Stimulated activated CD8-positive, alpha-beta memory T cell treated with anti-CD3 and anti-CD28 coated beads, Interleukin-2, amount 100 ng/mL, for 1 hour (primary cell): ENCODE measurements at places on chromosomes 1 and 21.
A peak's percentile ranks its signal among the peaks of the same experiment; 100 is the strongest.

GRCh38 chr1:218366322-218367052 is 21.4 kb downstream of the TGFB2 start:
- DNase-seq: no peak

DNA sequence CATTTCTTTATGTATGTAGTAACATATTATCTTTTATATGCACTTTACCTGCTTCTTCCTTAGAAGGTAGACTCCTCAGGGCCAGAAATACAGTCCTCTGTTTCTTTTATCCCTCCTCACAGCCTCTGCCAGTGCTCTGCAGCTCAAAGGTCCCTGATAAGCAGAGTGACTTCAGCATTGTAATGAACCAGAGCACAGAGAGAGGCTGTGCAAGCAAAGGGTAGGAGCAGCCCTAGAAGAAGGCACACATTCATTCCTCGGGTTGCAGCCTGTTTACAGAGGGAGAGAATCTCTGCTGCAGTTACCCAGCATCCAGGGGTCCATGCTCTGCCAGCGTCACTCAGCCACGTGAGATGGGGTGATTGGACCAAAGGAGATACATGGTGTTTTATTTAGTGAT is 101.1 kb downstream of the RHOU start:
- no peak for DNase-seq

- no peak for DNase-seq
Measured at GRCh38 chr1:59597420-59598119, 217.2 kb upstream of the HOOK1 start.

GRCh38 chr1:167670563-167670962 is 40.5 kb downstream of the RCSD1 start:
- DNase-seq: no peak

DNA sequence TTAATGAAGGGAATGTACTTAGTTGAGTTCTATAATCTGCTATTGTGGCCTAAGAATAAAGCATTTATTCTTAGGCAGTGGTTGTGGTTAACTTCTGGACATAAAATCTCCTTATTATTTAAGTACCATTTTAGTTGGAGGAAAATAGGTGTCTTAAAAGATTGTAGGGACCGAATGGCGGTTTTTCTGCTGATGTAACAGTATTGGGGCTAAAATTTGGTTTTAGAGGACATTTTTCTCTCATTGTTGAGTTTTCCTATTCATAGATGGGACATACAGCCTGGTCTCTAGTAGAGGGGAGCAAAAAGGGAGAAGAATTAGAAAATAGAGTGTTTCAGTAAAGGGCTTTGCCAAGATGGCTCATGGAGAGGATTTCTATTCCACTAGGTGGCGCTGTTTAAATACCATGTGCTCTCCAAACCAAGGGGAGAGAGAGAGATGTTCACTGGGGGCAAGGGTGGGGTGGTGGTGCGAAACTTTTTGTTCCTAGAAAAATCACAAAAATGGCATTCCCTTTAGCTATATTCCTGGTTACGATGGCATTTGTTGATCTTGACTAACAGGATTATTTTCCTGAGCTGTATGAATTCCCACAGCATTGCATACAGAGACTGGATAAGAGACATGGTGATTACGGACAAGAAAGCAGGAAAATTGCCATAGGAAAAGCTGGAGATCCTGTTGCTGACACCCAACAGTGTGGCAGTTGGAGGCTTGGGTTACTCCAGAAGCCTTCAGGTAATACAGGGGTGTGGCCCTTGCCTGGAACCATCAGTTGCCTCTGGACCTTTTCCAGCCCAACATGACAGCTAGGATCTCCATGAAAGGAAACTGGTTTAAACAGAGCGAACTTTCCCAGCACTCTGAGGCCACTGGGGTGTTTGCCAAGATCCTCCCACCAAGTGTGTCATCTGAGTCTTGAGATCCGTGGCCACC is 18.2 kb upstream of the FCGR2A start:
- DNase-seq: peak; percentile 7

GRCh38 chr1:25927521-25928265 is 21.5 kb upstream of the STMN1 start:
- DNase-seq: no peak

DNA sequence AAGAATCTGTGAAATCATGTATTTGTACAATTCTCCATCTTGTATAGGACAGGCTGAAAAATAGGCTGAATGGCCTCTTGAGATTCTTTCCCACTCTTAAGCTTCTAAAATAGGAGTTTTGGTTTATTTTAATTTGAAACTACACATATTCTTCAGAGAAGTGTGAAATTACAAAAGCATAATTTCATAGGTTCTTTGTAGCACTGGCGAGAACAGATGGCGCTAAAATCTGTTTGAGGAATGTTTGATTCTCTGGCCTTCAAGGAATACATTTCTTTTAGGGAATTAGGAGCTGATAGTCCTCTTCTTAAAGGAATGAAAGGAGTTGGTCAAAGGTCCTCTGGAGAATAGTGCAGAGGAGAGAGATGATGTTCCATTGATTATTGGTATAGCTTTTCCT is 44.9 kb downstream of the CC2D1B start:
- DNase-seq: no peak

- DNase-seq: no peak
Measured at GRCh38 chr1:152026895-152027294, 9.9 kb downstream of the S100A11 start.

- no peak for DNase-seq
Measured at GRCh38 chr1:31587720-31588423, 11.6 kb downstream of the TINAGL1 start.

- DNase-seq: no peak
Measured at GRCh38 chr1:156104065-156104810, 10.3 kb upstream of the LMNA start.

- DNase-seq: no peak
Measured at GRCh38 chr1:236821091-236821627, 26.1 kb downstream of the MTR start.

DNA sequence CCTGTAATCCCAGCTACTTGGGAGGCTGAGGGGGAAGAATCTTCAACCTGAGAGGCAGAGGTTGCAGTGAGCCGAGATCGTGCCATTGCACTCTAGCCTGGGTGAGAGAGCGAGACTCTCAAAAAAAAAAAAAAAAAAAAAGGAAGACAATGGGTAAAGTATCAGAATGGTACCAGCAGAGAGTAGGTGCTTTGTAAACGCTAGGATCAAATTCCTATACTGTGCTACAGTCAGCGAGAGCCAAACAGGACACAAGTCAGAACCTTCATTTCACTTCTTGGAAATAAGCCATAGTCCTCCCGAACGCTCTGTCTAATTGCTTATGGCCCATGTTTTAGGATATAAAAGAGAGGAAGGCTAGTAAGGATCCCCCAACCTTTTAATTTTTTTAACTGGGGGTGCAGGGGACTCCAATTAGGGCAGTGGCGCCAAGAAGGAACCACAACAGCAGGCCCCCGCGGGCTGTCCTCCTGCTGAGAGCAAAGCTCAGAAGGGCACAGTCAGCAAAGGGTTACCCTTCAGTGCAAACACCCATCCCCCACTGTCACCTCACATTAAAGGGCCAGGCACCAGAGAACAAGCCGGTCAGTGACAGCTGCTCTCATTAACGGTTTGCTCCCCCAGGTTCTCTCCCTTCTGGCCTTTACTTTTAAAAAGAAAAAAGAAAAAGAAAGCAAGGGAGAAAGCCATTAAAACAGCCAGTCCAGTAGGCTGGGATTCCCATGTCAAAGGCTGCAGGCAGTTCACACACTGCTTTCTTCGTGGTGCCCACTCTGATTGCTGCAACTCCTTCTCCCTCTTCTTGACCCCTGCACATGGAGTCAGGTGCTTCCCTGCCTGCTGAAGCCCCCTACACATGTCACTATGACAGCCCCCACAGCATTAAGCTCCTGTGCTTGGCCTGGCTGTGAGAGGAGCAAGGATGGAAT is 69.4 kb downstream of the PLPP3 start:
- DNase-seq: no peak

DNA sequence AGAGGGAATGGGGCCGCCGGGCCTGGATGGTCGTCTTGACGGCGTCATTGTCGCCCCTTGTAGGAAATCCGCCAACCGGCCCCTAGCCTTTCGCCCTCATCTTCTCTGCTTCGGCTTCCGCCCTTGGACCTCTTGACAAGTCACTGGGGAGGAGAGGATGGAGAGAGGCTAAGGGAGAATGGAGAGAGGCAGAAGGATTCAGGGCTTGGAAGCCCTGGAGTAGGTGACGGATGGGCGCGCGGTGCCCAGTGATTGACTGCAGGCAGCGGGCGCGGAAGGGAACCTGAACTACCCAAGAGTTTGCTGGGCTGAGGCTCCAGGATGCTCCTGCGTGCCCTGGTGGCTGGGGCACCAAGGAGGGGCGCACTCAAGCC is 651 bp downstream of the PDE4B start:
- no peak for DNase-seq

DNA sequence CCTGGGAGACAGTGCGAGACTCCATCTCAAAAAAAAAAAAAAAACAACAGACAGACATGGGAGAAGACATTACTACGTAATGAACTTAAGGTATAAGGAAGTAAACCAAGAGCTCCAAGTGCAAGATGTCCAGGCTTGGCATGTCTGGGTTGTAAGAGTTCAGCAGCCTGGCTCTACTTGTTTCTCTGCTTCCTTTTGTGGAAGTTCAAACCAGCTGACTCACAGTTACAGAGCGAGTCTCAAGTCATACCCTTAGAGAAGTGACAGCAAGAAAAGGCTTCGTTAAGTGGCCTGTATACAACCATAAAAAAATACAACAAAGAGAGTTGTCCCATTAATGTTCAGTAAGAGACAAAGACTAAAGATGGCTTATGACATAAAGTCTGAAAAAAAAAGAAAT is 1.3 kb downstream of the RIT1 start:
- DNase-seq: no peak

DNA sequence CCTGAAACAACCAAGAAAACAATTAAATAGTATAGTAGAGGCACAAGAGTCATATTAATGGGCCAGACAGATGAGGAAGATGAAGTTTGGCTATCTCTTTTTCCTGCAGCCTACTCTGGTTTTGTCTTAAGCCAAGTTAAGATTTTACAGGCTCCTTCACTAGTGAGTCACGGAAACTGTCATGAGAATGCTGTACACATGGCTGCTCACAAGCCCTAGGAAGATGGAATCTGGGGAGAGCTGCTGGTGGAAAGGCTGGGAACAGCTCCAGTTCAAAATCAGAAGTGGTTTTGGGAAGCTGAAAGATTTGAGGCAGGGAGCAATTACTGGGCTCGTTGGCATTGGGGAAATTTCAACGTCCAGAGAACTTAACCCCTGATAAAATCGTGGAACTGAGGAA is 46.4 kb upstream of the S1PR1 start:
- no peak for DNase-seq

- no peak for DNase-seq
Measured at GRCh38 chr1:55468142-55468795, 253.1 kb upstream of the USP24 start.

DNA sequence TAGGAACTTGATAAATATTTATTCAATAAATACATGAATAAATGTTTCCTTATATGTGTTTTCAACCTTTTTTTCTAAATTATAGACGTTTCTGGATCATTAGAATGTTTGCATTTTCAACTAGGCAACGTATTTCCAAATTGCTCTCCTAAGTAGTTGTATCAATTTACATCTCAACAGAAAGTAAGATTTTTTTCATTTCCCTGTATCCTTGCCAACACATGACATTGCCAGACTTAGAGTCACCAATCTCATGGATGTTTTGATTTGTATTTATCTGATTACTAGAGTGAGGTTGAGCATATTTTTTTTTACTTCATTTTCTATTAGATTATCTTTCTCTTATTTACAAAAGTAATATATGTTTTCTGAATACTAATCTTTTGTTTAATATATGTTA is 22.2 kb upstream of the SMG7 start:
- no peak for DNase-seq

- no peak for DNase-seq
Measured at GRCh38 chr1:95778217-95778616, 544.2 kb downstream of the RWDD3 start.

GRCh38 chr1:1315435-1315954 is 7.1 kb downstream of the PUSL1 start:
- no peak for DNase-seq

DNA sequence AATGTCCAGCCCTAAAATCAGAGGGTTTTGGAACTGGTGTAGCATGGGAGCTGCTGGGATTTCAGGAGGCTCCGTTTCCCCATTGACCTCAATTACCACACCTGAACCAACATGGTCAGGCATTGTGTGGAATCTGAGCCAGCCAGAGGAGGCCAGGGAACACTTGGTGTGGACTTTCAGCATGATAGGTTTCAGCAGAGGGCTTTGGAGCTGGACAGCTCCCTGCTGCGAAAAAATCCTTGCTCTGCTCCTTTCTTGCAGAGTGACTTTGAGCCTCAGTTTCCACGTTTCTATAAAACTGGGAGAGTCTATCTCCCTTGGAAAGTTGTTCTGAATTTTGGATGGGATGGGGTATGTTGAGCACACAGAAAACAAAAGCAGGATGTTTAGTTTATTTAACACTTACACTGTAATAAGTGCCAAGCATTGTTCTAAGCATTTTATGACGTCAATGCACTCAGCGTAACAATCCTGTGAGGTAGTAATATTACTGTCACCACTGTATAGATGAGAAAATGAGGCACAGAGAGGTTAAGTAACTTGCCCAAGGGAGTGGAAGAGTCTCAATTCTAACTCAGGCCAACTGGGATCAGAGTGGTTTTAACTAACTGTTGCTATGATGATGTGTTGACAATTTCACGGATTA is 168.0 kb downstream of the GRIK3 start:
- DNase-seq: no peak

- peak; percentile 8 for DNase-seq
Measured at GRCh38 chr1:197774466-197775281, 606 bp downstream of the DENND1B start.

DNA sequence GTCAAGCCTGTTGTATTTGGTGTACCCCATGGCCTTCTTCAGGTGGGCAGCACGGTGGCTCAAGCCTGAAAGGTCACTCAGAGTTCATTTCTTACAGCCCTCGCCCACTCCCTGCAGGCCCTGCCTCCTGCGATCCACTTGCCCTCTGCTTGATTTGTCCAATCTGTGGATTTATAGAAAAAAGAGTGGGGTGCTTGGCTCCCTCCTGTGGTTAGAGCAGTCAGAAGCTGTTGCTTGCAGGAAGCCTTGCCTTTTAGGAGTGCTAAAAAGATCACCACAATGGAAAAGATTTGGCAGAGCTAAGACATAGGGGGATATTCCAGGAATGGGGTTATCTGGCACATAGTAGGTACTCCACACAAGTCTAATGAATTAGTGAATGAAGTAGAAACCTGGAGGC is 108.0 kb upstream of the TRABD2B start:
- DNase-seq: no peak

GRCh38 chr1:232611834-232612233 is 18.1 kb downstream of the SIPA1L2 start:
- no peak for DNase-seq

DNA sequence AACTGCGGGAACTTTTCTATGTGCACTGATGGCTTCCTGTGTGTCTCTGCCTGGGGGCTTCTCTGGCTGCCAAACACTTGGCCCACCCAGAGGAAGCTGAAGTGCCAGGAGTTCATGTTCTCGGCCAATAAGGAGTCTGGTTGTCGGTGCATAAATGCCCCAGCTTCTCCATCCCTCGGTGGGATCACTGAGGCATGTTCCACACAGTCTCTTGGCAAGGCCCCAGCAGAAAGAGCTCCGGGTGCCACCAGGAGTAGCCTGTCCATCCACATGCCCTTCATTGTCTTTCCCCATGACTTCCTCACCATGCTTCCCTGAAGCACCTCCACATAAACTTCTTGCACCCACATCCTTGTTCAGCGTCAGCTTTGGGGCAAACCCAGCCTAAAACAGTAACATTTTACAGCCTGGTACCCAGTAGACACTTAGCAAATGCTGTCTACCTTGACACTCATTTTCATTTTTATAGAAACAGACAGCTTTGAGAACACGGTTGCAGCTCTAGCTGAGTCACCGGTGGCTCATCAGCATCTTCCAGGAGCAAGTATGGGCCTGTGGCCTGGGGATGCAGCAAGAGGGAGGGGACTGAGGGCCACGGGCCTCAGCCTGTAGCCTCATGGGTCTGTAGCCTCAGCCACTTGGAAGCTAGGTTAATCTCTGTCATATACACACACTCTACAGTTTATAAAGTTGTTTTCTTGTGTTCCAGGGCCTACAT is 14.8 kb upstream of the CDCP2 start:
- no peak for DNase-seq
